Hindlimb muscle (tissue), 1 donor: ENCODE measurements at places on chromosomes 5 and 9. TPM values are rescaled to one million over a fixed set of nuclear protein-coding genes. Genes with fewer than 3 reads are reported as not detected.
A peak's percentile ranks its signal among the peaks of the same experiment; 100 is the strongest.

The GABRA1 gene
- polyA plus RNA-seq, result not detected

The SLC36A2 gene
- polyA plus RNA-seq, result 0.49 TPM

The VAV2 gene
- polyA plus RNA-seq, result 17.3 TPM

- no peak for DNase-seq
Observed at GRCh38 chr5:5344051-5344571, 78.4 kb upstream of the ICE1 start.

DNA sequence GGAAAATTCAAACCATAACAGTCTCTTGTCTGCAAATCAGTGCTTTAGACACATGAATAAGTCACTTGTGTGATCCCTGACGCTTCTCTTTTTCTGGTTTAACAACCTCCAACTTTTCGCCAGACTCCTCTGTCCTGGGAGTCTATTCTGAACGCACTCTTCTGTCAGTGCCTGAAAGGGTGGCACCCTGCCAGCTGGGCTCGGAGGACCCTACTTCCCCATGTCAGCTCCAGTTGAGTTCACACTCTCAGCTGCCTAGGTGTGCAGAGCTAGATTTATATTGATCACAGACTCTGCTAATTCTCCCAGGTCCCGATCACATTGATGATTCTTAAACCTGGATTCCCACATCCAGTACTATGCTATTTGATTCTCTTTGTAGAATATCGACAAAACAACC, 649.1 kb downstream of the BNC2 start:
- DNase-seq, result peak; percentile 23

DNA sequence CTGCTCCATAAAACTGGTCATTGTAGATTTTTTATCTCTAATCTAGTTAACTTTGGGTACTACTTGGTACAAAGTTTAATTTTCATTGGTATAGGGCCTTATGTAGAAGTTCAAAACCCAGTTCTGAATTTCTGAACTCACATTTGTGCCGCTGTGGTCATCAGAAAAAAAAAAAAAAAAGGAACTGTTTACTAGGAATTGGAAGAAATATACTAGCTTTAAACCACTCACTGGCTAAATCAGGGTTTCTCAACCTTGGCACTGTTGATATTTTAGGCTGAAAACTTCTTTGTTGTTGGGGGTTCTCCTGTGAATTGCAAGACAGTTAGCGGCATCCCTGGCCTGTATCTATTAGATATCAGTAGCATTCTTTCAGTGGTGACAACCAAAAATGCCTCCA, 4.1 kb upstream of the ZFYVE16 start:
- DNase-seq, result no peak

GRCh38 chr9:95504053-95504963, 12.5 kb downstream of the PTCH1 start:
- no peak for DNase-seq

DNA sequence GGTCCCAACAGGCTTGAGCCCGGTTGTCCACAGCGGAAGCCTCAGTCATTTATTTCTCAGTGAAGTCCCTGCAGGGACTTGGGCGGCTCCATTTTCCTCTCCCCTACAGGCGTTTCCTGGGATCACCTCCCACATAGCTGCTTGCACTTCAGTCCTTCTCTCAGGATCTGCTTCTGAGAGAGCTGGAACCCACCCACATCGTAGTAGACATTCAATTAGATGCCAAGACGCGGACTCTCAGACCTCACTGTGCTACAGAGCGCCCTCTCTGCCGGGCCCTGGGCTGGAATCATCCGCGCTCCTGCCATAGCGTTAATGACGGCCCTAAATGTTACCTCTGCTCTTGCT, 54.0 kb upstream of the ROR2 start:
- DNase-seq, result no peak

- DNase-seq, result no peak
Observed at GRCh38 chr5:133205204-133205603, 153.4 kb downstream of the HSPA4 start.

- no peak for DNase-seq
Observed at GRCh38 chr9:76684213-76684612, 80.0 kb upstream of the PCA3 start.

DNA sequence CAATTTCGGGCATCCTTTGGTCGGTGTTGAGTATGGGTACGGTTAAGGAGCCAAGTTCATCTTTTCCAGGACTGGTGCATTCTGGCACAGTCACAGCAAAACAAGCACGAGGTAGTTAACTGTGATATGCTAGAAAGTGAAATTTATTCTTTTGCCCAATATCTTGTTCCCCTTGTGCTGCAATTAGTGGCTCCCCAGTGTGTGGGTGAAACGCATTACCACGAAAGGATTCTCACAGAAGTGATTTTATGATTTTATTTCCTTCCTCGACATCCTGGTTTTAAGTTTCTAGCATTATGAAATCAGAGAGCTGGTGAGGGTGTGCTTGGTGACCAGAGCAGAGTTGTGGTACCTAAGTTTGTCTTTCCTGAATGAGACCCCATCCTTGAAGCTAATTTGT, 1.5 kb downstream of the FRMPD1 start:
- no peak for DNase-seq

DNA sequence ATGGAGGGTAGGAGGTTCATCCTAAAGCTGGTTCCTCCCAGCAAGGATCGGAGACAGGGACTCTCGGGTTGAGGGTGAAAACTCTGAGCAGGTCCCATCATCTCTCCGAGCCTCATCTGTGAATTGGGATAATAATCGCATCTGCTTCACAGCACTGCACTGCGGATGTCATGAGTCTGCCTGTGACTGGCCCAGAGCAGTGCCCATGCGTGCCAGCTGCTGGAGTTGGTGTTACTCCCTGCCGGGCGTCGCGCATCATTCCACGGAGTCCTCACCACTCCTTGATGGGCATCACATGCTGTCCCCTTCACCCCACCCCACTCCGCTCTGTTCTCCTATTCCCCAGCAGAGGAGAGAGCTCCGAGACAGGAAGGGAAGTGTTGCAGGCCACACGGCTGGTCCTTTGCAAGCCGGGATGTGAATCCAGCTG, 35.1 kb upstream of the ORM1 start:
- DNase-seq, result no peak

DNA sequence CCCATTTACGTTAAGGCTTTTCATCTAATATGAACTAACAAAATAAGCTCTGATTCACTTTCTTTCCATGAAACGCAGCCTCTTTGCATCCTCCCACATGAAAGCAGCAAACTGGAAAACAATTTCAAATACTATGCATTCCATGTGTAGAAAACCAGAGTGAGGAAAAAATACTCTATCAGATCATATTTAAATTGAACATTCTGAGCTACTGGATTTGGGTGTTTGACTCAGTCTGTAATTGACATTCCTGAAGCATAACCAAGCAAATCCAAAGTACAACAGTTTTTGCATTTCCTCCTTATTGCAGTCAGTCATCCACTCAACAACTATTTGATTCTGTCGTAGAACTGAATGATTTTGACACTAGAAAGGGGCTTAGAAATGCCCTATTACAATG, 399.1 kb upstream of the NMUR2 start:
- DNase-seq, result no peak

DNA sequence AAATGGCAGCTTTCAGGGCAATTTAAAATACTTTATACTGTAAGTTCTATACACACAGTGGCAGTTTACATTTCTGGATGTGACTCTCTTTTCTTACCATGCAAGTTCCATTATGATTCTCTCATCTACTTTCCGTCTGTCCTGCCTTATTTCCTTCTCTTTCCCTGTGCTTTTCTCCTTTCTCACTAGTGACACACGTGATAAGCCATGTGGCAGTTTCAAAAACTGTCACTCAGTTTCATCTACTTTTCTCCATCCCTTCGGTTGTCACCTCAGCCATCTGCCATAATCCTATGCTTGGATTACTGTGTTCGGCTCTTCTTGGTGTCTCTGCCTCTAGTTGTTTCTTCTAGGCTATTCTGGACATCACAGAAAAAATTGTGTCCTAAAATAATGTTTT, 46.8 kb upstream of the ATG10 start:
- DNase-seq, result no peak
